Activated CD4-positive, alpha-beta T cell treated with anti-CD3 and anti-CD28 coated beads for 36 hours (primary cell): ENCODE measurements at places on chromosomes 16 and 17.

DNA sequence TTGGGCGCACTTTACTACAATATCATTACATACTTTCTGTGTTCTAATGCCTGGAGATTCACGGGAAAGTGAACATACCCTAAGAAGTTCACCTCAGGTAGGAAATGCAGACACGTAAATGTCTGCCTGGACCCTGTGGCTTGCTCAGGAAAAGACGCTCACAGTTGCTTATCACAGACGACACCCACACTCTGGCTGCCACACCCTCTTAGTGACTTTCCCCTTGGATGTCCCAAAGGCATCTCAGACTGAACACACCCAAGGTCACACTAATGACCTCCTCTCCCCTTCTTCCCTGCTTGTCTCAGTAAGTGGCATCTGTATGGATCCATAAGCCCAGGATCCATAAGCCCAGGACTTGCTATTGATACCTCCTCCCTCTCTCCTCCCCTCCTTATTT is 32.6 kb downstream of the CDRT15 start:
- no peak for DNase-seq

- DNase-seq, result no peak
Observed at GRCh38 chr16:50298075-50298460, 31.7 kb downstream of the ADCY7 start.

GRCh38 chr17:46836500-46836899 is 14.9 kb upstream of the WNT9B start:
- DNase-seq, result no peak

DNA sequence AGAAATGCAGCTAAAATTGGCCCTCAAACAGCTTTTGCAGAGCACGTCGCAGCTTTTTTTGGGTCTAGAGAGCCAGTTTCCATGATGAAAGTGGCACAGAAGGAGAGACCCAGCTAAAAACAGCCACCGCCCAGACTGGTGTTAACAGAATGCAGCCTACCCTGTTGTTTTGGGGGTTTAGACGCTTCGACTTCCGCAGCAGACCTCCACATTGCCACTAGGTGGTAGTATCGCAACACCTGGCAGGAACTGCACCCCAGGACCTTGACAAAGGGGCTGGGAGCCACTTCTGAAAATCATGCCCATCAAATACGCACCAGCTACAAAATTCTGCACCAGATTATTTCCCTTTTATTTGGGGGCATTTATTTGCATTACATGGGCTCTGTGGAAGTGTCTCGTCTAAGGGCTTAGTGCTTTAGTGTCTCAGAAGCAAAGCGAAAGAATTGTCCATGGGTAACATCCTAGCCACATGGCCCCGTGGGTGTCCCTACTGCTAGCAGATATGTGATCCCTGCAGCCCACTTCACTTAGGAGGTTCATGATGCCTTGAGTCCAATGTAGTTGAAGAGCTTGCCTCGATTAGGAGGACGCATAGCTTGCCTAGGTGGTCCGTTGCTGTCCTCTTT is 167.1 kb downstream of the HAPSTR1 start:
- DNase-seq, result peak; percentile 62

DNA sequence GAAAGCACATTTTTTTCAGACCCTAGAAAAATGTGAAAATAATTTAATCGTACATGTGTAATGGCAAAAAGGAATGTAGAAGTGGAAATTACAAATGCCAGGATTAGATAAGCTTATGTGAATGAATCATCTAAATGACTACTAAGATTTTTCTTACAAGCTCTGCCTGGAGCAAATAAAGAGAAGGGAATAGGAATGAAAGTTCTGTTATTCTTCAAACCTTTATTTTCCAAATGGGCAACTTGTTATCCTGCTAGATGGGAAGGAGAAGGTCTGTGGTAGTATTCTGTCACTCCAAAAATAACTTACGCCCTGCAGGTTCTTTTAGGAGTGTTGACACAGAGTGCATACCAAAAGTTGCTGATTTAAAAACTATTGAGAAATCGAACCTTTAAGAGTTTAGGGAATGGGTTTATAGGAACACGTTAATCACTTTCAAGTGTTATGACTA is 9.7 kb downstream of the CTCF start:
- no peak for DNase-seq

GRCh38 chr16:3220839-3221238 is 14.1 kb downstream of the ZNF200 start:
- DNase-seq, result no peak

- DNase-seq, result no peak
Observed at GRCh38 chr16:57477531-57478202, 8.6 kb downstream of the DOK4 start.
